ENCODE measurements at places on chromosomes 4 and X.

- DNase-seq = no peak
Observed at GRCh38 chrX:115268421-115268820, 21.1 kb upstream of the LUZP4 start.

DNA sequence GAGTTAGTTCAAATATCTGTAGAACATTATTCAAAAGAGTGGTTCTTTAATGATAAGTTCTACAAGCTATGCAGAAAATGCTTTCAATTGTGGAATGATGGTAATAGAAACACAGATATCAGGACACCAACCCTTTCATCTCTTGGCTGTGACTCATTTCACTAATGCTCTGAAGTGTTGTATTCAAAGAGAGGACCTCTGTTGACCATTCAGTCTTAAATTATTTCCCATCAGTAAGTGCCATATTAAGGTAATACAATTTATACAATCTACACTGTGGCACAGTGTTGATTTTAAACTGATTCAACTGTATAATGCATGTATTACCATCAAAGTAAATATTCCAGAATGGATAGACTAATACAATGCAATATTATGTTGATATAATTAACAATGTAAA lies 289.0 kb upstream of the ADGRL3 start:
- DNase-seq = no peak

DNA sequence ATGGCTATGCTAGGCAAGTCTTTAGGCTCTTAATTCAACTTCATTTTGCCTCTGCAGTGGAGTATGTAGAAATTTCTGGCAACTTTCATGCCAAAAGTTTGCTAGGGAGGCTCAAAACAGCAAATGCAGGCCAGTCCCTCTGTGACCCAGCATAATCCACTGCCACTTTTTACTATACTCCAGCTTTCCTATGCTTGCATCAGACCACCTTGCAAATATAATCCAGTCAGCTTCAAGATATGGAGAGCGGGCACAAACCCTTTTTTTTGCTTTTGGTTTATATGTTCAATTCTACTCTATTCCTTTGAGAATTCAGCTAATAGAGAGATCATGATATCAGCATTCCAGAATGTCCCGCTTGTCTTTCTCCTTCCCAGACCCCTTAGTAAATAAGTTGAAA lies 192.0 kb upstream of the PABPC4L start:
- no peak for DNase-seq

DNA sequence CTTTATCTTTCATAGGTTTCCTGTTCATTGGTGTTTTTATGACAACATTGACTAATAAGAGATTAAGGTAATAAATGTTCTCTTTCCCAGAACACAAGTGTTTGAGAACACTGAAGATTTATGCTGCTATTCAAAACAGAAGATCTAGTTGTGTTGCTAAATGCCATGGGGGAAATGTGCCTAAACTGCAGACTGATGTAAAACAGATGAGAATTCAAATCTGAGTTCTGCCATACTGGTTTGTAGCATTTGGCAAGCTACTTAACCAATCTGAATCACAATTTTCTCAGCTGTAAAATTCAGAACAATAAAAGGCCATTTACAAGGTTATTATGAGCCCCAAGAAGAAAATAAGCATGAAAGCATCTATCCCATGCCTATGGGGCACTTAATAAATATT lies 2.3 kb downstream of the SLC10A6 start:
- no peak for DNase-seq

GRCh38 chrX:54178100-54178940 lies 4.7 kb downstream of the FAM120C start:
- DNase-seq = no peak

DNA sequence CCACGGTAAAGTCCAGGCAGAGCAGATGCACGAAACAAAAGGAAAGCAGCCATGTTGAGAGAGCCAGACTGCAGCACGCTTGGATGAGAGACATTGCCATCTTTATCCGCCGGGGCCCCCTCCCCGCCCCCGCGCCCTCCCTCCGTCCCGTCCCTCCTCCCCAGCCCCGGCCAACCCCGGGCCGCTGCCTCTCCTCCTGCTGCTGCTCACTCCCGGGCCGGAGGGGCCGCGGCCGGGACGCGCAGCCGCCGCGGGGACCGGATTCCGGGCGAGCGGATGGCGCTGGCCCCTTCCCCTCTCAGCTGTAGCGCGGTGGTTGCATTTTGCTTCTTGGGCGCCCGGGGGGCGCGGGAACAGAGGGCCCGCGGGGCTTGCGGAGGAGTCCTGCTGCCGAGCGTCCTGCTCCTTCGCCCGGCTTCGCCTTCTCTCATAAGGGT lies 542 bp downstream of the RNF150 start:
- DNase-seq = peak; percentile 43

DNA sequence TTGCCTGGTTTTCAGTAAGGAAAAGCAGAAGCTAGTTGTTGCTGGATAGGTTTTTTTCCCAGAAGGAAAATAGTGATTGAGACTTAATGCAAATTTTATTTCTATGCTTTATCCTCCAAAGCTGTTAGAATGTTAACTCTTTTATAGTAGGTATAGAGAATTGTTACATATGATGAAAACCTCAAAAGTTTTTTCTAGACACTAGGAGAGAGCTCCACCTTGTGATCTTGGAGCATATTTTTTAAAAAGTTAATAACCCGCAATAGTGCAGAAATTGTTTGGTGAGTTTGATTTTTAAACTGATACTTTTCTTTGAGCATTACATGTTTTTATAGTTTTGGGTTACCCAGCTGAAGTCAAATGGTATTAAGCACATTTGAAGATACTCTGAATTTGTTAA lies 56.5 kb downstream of the STAG2 start:
- DNase-seq = no peak

- no peak for DNase-seq
Observed at GRCh38 chr4:146132445-146132844, 43.1 kb upstream of the LSM6 start.

DNA sequence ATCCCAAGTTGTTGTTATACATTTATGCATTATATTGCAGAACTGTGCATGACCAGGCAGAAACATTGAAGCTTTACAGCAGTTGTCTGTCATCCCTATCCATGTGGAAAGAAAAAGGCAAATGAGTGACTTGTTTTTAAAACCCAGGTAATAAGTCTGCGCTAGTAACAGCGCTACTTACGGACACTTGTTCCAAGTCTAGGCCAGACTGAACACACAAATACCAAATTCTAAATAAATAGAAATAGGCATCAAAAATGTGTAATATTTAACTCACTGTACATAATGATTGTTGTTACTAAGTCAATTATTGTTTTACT lies 548 bp upstream of the MAML3 start:
- peak; percentile 74 for DNase-seq

- DNase-seq = peak; percentile 22
Observed at GRCh38 chr4:48546336-48546735, 56.3 kb downstream of the ZAR1 start.

GRCh38 chr4:143407474-143407873 lies 70.8 kb downstream of the GAB1 start:
- peak; percentile 29 for DNase-seq

DNA sequence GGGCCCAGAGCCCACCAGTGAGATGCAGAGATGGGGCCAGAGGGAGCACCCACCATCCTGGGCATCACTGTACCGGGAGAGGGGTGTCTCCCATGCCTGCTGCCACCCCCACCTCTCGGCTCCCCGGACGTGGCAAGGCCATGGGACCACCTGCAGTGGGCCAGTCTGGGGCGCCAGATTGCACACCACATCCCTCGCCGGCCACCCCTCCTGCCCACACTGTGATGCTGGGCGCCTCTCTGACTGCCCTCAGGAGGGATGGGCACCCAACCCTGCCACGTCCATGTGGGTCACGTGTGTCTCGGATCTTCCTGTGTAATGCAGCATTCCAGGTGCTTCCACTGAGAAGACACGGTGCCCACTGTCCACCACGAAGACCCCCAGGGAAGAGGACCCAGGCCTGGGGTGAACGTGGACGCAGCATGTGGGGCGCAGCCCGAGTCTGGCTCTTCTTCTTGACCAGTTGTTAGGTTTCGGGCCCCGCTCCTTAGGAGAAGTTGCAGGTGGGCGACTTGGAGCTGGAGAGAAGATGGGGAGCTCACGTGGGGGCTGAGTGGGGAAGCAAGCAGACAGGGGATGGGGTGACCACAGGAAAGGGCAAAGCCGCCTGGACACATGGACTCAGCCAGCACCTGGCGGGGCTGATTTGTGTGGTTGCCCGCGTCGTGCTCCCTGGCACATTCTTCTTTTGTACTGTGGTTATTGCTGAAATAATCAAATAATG lies 47.7 kb downstream of the ZFYVE28 start:
- no peak for DNase-seq

DNA sequence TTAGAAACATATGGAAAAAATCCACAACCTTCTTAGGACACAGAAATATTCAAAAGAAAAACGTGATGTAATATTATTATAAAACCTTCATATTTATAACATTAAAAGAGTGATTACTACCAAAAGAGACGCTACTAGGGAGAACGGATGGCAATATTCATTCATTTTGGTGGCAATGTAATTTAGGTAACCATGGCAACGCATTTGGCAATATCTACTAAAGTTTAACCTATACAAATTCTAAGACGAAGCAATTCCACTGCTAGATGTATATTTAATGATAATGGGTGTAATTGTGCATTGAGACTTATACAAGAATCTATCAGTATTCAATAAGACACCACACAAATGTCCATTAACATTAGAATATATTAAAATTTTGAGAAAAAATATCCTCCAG lies 709.4 kb downstream of the ARAP2 start:
- no peak for DNase-seq

DNA sequence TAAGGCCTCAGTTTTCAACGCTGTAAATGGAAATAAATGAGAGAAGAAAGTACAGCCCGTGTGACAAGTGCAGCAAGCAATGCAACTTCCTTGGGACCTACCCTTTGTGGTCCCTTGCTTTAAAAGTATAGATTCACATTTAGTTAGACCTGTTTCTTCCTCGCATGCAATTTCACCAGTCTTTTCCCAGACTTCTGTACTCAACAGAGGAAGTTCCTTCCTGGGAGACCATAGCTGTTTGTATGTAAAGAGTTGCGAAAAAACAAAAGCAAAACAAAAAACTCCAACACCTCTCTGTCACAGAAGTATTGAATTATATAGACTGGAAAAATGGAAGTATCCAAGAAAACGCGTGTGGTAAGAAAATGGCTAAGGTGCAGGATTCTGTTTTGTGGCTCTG lies 1.1 kb upstream of the IRF2 start:
- DNase-seq = peak; percentile 42

GRCh38 chr4:24160358-24160757 lies 270.5 kb upstream of the PPARGC1A start:
- peak; percentile 35 for DNase-seq

GRCh38 chr4:14340321-14340720 lies 662.0 kb upstream of the CPEB2 start:
- DNase-seq = no peak

DNA sequence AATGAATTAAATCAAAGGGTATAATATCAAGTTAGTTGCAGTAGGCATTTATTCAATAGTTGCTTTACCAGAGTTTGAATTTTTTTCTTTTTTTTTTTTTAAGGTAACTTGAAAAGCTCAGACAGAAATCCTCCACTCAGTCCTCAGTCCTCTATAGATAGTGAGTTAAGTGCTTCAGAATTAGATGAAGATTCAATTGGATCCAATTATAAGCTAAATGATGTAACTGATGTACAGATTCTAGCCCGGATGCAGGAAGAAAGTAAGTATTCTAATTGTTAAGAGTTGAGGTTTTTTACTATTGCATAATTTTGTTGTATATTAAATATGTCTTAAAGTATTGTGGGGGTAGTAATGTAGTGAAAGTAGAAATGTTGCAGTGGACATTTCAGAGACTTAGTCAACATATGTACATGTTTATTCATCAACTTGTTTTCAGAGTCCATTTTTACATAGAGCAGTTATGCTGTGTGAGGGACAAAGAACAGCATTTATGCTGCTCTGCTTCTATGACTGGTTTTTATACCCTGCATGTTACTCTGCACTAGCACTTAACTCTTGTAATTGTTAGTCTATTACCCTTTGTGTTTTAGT lies 38.4 kb downstream of the SLAIN2 start:
- no peak for DNase-seq

DNA sequence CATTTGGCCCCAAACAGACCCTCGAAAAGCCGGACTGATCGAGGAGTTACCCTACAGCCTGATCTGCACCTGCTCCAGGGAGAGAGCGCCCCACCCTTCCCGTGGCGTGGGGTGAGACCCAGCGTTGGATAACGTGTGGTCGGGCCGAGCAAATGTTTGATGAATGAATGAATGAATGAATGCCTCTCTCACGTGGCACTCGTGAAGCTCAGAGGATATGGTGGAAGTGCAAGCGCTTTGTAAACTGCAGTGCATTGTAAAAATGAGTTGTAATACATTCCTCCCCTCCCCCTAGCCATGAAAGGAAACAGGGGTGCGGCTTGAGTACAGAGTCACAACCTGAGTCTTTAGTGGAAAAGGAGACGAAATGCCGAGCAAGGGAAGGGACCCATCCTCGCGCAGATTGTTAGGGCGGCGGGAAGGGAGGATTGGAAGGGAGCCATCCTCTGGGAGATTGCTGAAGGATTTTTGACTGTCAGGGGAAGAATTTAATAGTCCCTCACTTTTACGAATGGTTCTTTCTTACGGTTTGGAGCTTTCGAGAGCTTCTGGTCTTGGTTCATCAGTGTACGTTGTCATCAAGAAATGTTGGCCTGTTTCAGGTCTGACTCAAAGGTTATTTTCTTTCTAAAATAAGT lies 772 bp upstream of the FBXW7 start:
- peak; percentile 42 for DNase-seq

GRCh38 chr4:2008671-2008920 lies 178 bp downstream of the NELFA start:
- DNase-seq = no peak

DNA sequence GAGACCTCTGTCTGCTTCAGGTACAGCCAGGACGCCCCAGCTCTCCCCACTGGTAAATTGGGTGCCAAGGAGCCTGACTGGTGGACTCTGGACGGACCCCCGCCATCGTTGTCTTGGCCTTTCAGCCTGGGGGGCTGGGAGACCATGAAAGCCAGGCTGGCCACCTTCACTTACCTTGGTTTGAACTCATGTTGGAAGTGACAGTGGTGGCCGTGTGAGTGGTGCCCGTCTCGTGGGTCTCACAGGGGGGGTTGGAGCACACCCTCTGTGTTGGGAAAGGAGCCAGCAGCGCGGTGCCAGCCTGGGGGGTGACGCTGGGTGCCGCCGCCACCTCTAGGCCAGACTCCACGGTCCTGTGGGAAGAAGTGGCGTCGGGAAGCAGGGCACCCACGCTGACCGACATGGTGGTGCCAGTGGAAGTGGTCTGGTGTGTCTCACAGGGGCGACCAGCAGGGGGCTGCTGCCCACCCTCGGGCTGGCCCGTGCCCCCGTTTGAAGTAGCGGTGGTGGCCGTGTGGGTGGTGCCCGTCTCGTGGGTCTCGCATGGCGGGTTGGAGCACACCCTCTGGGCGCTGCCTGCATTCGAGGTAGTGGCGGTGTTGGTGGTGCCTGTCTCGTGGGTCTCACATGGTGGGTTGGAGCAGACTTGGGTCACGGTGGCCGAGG lies 9.6 kb upstream of the RENBP start:
- no peak for DNase-seq

- DNase-seq = no peak
Observed at GRCh38 chr4:151429957-151430570, 21.1 kb downstream of the FHIP1A start.

GRCh38 chrX:6778544-6779503 lies 243.9 kb upstream of the VCX3A start:
- peak; percentile 0 for DNase-seq

- DNase-seq = peak; percentile 51
Observed at GRCh38 chrX:68462653-68463052, 29.4 kb upstream of the OPHN1 start.

- no peak for DNase-seq
Observed at GRCh38 chr4:86556791-86557415, 37.2 kb upstream of the PTPN13 start.

Measured in cerebellar cortex (tissue), 1 donor.